ENCODE measurements at places on chromosomes 12 and 14. TPM values are rescaled to one million over a fixed set of nuclear protein-coding genes. Genes with fewer than 3 reads are reported as not detected.

Gene CAPZA3
- total RNA-seq, result not detected

Gene TAS2R46
- 6.3 TPM for total RNA-seq

Gene WNT5B
- total RNA-seq, result 206 TPM

Gene FLVCR2
- 5.3 TPM for total RNA-seq

Gene MIP
- total RNA-seq, result not detected

Gene CD4
- total RNA-seq, result 0.15 TPM

Gene TBX5
- total RNA-seq, result 26.6 TPM

Data from smooth muscle cell of trachea (primary cell).